ENCODE measurements at places on chromosomes 16 and 17.
A peak's percentile ranks its signal among the peaks of the same experiment; 100 is the strongest.

DNA sequence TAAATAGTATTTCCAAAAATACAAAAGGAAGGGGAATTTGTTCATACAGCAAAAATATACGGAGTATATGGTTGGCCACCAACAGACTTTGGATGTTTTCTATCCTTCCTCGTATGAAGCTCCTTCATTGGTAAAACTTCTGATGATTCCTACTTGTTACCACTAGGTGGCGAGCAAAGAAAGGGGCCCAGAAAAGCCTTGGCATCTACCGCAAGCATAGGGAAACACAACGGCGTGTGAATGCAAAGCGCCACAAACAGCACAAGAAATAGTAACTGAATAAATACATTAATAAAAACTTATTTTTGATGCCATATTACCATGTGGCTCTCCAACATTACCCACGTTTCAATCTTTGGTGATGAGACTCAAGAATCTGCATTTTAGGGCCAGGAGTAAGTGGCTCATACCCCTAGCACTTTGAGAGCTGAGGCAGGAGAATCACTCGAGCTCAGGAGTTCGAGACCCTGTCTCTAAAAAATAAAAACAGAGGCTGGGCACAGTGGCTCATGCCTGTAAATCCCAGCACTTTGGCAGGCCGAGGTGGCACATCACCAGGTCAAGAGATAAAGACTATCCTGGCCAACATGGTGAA is 34.5 kb downstream of the YWHAE start:
- DNase-seq, result peak; percentile 43

- DNase-seq, result peak; percentile 10
These were observed 42.0 kb downstream of the MGAT5B start for GRCh38 chr17:76909971-76910760.

- DNase-seq, result no peak
These were observed 8.5 kb upstream of the BAIAP2 start for GRCh38 chr17:81026266-81027036.

GRCh38 chr16:58099956-58100300 is 29.3 kb downstream of the CFAP20 start:
- DNase-seq, result no peak

DNA sequence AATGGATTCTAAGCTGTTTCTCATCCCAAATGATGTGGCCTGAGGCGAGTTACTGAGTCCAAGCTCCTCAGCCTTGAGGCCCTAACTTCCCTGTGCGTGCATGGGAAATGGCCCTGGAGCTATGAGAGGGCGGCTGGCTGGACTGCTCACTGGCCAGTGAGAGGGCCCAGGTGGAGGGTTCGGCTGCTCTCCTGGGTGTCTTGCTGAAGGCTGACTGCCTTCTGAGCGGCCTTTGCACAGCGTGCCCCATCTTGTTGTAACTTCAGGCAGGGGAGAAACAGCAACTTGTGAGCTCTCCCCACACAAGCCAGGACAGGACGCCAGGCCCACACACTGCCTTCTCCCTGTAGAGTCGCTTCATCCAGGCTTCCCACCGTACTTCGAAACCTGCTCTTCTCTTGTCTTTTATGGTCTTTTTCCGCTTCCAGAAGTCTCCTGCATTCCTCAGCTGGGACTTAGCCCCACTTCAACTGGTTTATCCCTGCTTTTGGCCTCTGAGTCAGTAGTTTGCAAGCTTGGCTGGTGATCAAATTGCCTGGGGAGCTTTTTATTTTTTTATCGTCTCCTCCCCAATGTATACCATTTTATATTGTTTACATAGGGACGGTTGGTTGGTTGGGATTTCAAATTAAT is 13.3 kb downstream of the CDH3 start:
- no peak for DNase-seq

- peak; percentile 71 for DNase-seq
These were observed 794 bp upstream of the CPNE7 start for GRCh38 chr16:89574681-89575246.

DNA sequence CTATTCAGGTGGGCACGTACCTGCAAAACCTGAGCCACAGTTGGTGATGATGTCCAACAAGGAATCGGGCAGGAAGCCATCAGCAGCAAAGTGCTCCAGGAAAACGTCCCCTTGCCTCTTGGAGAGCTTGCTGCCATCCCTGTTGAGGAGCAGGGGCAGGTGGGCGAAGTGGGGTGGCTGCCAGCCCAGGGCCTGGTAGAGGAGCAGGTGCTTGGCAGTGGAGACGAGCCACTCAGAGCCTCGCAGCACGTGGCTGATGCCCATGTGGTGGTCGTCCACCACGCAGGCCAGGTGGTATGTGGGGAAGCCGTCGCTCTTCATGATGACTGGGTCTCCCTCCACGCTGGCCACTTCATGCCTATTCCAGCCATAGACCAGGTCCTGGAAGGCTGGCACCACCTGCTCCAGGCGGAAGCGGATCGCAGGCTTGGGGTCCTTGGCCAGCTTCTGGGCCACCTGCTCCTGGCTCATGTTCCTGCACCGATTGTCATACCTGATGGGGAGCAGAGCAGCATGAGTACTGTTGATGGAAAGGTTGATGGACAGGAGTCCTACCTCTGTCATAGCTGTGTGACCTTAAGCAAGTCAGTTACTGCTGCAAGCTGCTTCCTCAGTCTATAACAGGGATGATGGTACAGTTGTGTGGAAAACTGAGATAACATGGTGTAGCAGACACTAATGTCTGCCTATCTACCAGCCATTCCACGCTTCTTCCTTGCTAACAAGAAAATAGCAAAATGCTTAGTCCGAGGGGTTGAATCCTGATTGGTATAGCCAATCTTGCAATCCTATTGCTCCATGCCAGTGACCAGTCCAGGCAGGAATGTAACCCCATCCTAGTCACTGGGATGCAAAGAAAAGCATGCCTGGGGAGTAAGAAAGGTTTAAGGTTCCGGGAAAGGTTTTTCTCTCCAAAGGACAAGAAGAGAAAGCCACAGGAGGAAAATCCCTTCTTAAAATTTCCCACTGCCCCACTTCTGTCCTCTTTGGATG is 22.0 kb downstream of the EARS2 start:
- DNase-seq, result no peak

DNA sequence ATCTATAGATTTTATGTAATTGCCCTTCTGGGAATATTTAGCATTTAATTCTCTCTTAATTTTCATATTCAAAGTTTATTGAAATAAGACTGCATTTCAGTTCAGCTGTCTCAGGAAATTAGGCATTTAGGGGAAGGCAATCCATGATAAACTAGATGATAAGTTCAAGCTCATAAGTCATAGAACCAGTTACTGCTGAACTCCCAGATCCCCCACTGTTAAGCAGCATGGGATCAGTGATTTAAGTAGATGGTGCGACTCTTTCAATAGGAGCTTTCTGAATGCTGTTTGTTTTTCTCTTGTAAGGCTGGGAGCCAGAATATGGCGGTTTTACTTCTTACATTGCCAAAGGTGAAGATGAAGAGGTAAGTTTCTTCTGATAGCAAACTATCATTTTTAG is 23.8 kb downstream of the OGFOD1 start:
- DNase-seq, result no peak

DNA sequence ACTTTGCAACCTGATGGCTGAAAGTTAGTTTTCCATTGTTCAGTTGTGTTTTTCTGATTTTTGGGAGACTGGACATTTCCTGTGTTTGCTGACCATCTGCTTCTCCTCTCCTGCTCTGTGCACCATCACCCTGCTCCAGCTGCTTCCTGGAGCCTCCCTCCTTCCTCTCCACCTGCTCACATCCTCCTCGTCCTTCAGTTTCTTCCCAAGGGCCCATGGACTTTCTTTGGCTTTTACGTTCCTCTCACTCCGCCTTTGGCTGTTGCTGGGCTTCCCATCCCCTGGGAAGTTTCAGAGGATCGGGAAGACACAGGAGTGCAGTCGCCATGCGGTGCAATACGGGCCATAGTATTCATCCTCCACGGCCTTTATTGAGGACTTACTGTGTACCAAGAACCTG is 61.6 kb downstream of the TNFRSF13B start:
- DNase-seq, result no peak

DNA sequence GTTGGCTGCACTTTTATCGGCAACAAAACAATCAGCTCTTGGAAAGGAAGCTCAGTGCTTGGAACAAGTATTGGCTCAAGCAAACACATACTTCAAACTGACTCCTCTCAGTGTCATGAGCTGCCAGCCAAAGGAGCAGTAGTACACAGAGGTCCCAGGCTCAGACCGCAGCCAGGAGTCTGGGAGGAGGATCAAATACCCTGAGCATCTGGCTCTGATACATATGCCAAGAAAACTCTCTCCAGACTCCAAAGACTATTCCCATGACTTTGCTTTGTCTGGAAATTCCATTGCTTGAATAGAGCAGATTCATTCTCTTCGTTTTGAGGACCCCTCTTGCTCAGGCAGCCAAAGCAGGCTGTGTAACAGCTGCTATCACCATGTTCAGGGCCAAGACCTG is 501.6 kb upstream of the PSMD7 start:
- no peak for DNase-seq

GRCh38 chr17:82338858-82339633 is 5.5 kb upstream of the SECTM1 start:
- no peak for DNase-seq

- DNase-seq, result no peak
These were observed 339 bp upstream of the SGCA start for GRCh38 chr17:50165466-50165865.

DNA sequence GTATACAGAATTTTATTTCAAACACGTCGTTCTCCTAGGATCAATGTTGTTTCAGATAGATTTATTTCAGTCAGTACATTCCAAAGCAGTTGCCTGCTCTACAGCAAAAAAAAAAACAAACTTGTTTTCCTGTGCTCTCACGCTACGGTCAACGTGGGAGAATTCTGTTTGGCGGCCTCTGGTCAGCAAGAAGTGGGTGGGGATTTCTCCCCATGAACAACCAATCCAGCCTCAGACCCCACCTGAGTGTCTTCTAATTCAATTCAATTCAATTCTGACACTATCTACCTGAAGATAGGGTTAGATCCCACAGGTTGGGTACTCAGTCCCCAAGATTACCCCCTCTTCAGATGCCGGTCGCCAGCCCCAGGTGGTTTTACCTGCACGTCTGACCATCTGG is 22.1 kb downstream of the C17orf58 start:
- DNase-seq, result no peak

- DNase-seq, result no peak
These were observed 133.7 kb downstream of the USP31 start for GRCh38 chr16:23015580-23015979.

DNA sequence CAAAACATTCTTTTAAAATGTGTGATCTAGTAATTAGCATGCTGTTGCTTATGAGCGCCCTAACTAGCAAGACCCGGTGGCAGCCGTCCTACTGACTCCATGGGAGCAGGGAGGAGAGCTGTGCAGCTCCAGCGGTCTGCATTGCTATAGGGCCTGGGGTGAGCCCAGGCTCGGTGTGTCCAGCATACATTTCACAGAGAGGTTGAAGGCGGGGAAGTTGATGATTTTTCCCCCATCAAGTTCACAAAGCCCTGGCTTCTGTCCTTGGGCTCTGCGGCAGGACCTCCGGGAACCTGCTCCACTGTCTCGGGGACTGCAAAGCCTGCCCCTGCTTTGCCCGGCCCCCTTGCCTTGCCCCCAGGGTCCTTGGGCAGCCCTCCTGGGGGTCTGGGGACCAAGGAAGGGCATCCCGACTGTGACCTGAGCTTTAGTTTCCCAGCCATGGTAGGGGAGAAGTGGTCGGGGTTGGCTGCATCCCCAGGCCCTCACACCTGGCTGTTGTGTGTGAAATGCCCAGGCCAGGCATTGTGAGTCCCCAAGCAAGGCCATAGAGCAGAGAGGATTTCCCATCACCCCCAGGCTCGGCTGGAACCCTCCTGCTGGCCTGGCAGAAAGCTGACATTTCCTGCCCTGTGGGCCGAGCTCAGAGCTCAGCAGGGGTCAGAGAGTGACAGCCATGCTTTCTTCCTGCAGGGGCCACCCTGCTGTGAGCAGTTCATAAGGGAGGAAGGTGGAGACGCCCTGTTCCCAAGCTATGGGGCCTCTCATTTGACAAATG is 24.8 kb downstream of the KCNJ12 start:
- DNase-seq, result no peak

- DNase-seq, result no peak
These were observed 2.0 kb upstream of the CANT1 start for GRCh38 chr17:79011451-79012147.

- DNase-seq, result no peak
These were observed 6.0 kb upstream of the GLIS2 start for GRCh38 chr16:4309833-4310266.

DNA sequence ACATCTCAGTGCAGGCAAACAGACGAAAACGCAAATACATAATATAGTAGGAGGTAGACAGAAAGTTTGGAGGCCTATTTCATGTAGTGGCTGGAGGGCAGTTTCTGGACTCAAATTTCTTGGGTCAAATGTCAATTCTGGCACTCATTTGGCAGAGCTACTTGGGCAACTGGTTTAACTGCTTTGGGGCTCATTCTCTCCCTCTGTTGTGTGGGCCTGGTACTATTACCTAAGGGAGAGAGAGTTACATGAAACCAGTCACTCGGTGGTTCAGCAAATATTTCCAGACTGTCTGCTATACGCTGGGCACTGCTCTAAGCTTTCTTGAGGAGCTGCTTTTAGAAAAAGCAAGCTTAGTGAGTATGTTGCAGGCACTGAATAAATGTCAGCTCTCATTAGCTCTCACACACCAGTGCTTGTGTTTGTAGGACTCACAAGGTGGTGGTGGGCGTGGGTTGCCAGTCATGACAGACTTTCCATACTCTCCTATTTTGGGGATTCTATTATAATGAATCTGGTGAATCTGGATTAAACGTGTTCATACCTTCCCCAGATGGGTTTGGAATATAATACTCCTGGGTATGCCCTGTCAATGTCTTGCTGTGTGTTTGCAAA is 1.8 kb upstream of the SHISA9 start:
- DNase-seq, result no peak

- no peak for DNase-seq
These were observed 21.6 kb upstream of the PHOSPHO1 start for GRCh38 chr17:49252148-49252695.

GRCh38 chr16:58510776-58511628 is 4.3 kb upstream of the SETD6 start:
- no peak for DNase-seq

DNA sequence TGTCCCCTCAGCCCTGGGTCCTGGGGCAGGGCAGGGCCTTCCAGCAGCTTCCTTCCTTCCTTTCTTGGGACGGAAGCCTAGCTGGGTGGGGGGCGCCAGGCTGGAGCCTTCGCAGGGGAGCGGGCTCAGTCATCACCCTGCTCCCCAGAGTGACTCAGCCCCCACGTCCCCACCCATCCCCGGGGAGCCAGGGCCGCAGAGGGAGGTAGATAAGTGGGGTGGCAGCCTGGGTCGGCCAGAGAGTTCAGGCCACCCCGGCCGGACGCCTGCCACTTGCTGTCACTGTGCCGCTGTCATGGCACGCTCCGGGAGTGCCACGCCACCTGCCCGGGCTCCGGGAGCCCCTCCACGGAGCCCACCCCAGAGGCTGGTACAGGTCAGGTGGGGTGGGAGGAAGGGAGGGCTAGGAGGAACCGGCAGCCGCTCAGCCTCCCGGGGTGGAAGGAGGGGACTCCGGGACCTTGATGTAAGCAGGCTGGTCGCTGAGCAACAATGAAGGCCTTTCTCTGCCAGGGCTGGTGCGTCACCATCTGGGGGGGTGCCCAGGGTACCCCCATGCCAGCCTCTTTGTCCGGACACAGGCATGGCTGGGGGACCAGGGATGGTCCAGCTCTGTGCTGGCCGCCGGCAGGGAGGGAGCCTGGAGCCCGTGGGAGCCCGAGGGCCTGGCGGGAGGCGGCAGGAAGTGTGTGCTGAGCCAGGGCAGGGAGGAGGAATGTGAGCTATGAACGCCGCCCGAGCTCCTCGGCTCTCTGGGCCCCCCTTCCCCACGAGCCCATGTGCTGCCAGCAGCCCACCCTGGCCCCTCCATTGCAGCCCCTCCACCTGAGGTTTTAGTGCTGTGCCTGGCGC is 6.6 kb downstream of the NHERF2 start:
- DNase-seq, result no peak

- DNase-seq, result no peak
These were observed 4.4 kb upstream of the HASPIN start for GRCh38 chr17:3719265-3719664.

All from stimulated activated CD4-positive, alpha-beta T cell treated with anti-CD3 and anti-CD28 coated beads, Interleukin-2, amount 100 ng/mL, for 48 hours (primary cell).